Fibroblast of skin of abdomen (primary cell): ENCODE measurements at places on chromosomes 2 and 18.
A peak's percentile ranks its signal among the peaks of the same experiment; 100 is the strongest.

GRCh38 chr2:152421521-152422370 lies 86.8 kb downstream of the FMNL2 start:
- DNase-seq = peak; percentile 98

DNA sequence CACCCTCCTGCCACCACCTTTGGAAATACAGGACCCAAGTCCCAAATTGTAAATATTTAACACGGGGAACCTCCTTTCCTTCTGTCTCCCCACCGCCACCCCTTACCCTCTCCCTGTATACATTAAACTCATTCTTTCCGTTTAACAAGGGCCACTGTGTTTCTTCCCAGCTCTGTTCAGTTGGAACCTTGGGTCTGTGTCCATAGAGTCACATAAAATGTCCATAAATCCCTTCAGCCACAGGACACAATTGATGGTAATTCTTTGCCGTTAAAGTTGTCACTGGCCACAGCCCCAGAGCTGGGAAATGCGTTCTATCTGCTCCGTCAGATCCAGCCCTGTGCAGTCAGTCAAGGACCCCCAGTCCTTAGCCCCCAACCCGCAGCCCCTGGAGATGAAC lies 49.9 kb upstream of the FZD7 start:
- DNase-seq = no peak

- DNase-seq = no peak
Measured at GRCh38 chr18:48962252-48962993, 11.7 kb upstream of the SMAD7 start.

- DNase-seq = no peak
Measured at GRCh38 chr2:68390114-68390513, 25.0 kb downstream of the PLEK start.

DNA sequence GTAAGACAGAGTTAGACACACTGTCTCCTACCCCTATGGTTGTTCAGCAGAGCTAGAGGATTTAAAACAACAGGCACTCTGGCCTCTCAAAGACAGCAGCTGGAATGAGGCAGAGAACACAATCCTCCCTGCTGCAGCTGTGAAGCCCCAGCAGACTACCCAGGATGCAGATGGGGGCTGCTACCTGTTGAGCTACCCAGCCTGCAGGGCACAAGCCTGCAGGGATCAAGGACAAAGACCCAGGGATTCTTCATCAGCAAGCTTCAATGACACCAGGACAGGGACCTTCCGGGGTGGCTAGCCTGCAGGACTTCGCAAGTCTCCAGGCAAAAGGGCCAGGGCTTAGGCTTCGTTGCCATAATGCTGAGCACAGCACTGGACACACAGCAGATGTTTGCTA lies 27.2 kb downstream of the GALNT14 start:
- DNase-seq = no peak
